Sigmoid colon (tissue), 7 donors: ENCODE measurements at places on chromosomes 6 and 20. TPM values are rescaled to one million over a fixed set of nuclear protein-coding genes. Genes with fewer than 3 reads are reported as not detected.

The GABRR2 gene
- total RNA-seq: 0.36 TPM

The PLA2G7 gene
- total RNA-seq: 1.1 TPM

The SLC17A4 gene
- not detected for total RNA-seq

The PSORS1C1 gene
- total RNA-seq: 0.71 TPM

The HAO1 gene
- total RNA-seq: not detected

The VWA7 gene
- not detected for total RNA-seq

DNA sequence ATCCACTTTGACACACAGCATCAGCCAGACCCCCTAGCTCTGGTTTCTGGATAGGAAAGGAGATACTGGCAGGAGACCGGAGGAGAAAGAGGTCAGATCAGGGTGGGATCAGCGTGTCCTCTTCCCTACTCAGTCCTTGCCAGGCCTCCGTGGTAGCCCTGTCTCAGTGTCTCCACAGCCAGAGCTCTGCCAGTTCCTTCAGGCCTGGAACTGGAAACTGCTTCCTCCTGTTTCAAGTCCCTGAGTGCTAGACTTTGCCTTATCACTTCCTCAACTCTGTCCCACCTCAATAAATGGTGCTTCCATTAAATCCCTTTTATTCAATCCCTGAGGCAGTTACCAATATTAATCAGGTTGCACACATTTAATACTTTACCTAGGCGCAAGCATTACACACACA, 96.8 kb upstream of the LY86 start:
- H3K36me3 ChIP-seq: no peaks in the 10 kb centered on the region
- no peaks in the 10 kb centered on the region for H3K27me3 ChIP-seq
- no peaks in the 10 kb centered on the region for H3K4me1 ChIP-seq
- DNase-seq: no peak
- H3K4me3 ChIP-seq: no peak overlapping the region

GRCh38 chr6:113065611-113066010, 718.5 kb downstream of the RFPL4B start:
- H3K4me3 ChIP-seq: no peak overlapping the region
- no peaks in the 10 kb centered on the region for H3K36me3 ChIP-seq
- H3K27me3 ChIP-seq: no peaks in the 10 kb centered on the region
- H3K4me1 ChIP-seq: no peaks in the 10 kb centered on the region
- no peak for DNase-seq
- peak overlapping the region; percentile 3 for H3K27ac ChIP-seq

- no peaks in the 10 kb centered on the region for H3K27me3 ChIP-seq
- peaks cover 18% of the 10 kb centered on the region for H3K4me1 ChIP-seq
- peak overlapping the region; percentile 57 for H3K27ac ChIP-seq
- no peak overlapping the region for H3K4me3 ChIP-seq
- no peaks in the 10 kb centered on the region for H3K36me3 ChIP-seq
- DNase-seq: no peak
Observed at GRCh38 chr20:8082025-8082424, 50.0 kb upstream of the PLCB1 start.

- no peaks in the 10 kb centered on the region for H3K4me1 ChIP-seq
- no peaks in the 10 kb centered on the region for H3K27me3 ChIP-seq
- H3K27ac ChIP-seq: no peak overlapping the region
Observed at GRCh38 chr20:43243672-43244269, 54.1 kb upstream of the PTPRT start.

DNA sequence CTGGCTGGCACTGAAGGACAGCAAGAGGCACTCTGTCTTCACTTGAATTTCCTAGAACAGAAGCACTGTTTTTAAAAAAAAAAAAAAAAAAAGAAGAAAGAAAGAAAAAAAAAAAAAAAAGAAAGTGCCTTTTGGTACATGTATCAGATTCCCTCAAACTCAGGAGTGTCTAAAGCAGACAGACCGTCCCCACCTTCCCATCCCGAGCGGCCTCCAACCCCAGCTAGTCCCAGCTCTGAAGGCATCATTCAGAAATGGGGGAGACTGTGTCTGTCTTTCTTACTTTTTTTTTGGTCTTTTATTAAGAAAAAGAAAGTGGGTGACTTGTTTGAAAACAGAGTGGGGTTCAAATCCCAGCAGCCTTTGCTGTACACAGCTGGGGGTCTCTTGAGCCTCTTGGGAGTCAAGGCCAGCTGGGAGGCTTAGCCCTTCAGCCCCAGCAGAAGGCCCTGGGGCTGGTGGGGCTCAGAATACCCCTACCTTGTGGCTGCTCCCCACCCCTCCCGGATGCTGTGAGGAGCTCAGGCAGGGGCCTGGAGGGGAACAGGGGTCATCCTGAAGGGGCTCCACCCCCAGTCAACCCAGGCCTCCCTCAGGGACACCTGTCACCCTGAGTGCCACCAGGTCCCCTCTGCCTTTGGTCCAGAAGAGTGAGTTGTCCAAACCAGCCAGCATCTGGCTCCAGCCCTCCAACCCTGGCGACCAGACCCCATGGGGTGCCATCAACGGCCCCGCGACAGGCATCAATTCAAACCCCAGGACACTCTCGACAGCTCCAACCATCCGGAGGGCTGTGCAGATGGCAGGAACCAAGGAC, 128.3 kb downstream of the TAF4 start:
- H3K27me3 ChIP-seq: peaks cover 12% of the 10 kb centered on the region
- no peaks in the 10 kb centered on the region for H3K36me3 ChIP-seq
- H3K4me3 ChIP-seq: no peak overlapping the region
- no peaks in the 10 kb centered on the region for H3K4me1 ChIP-seq
- H3K27ac ChIP-seq: no peak overlapping the region
- DNase-seq: peak; percentile 27

- no peaks in the 10 kb centered on the region for H3K27me3 ChIP-seq
- H3K4me1 ChIP-seq: peaks cover 8% of the 10 kb centered on the region
- H3K4me3 ChIP-seq: no peak overlapping the region
- no peak for DNase-seq
- peaks cover 46% of the 10 kb centered on the region for H3K36me3 ChIP-seq
Observed at GRCh38 chr20:37394543-37395409, 48.8 kb downstream of the SRC start.

GRCh38 chr6:168943231-168943905, 310.3 kb downstream of the THBS2 start:
- DNase-seq: no peak
- no peak overlapping the region for H3K27ac ChIP-seq
- no peaks in the 10 kb centered on the region for H3K36me3 ChIP-seq
- H3K27me3 ChIP-seq: no peaks in the 10 kb centered on the region

DNA sequence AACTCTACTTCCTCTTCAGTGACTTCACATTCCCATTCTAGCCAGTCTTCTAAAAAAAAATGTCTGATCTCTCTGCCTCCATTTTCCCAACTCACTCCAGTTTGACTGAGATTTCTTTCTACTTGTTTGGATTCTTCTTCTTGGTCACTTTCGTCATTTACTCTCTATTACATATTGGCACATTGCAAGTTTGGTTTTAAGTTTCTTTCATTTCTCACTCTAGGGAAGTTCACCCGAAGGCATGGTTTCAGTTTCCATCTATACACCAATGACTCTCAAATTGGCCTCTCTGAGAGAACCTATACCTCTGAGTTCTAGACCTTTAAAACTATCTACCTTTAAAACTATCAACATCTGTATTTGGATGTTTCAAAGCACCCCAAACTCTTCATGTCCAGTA, 51.3 kb downstream of the CD109 start:
- H3K4me1 ChIP-seq: peaks cover 58% of the 10 kb centered on the region
- H3K27me3 ChIP-seq: no peaks in the 10 kb centered on the region
- DNase-seq: no peak
- H3K27ac ChIP-seq: no peak overlapping the region
- no peak overlapping the region for H3K4me3 ChIP-seq
- H3K36me3 ChIP-seq: no peaks in the 10 kb centered on the region

DNA sequence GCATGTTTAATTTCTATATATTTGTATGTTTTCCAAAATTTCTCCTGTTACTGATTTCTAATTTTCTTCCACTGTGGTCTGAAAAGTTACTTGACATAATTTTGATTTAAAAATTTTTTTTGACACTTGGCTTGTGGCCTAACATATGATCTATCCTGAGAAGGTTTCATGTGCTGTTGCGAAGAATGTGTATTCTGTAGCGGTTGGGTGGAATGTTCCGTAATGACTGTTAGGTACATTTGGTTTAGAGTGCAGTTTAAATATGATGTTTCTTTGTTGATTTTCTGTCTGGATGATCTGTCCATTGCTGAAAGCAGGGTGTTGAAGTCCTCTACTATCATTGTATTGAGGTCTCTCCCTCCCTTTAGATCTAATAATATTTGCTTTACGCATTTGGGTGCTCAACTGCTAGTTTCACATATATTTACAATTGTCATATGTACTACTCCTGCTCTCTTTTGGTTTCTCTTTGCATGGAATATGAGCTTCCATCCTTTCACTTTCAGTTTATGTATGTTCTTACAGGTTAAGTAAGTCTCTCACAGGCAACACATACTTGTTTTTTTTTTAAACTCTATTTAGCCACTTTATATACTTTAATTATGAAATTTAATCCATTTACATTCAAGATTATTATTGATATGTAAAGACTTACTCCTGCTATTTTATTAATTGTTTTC, 19.5 kb upstream of the EDN1 start:
- H3K4me1 ChIP-seq: no peaks in the 10 kb centered on the region
- DNase-seq: no peak
- no peaks in the 10 kb centered on the region for H3K36me3 ChIP-seq

GRCh38 chr6:123168466-123168865, 172.4 kb downstream of the CLVS2 start:
- DNase-seq: no peak
- H3K36me3 ChIP-seq: no peaks in the 10 kb centered on the region
- no peak overlapping the region for H3K4me3 ChIP-seq
- no peaks in the 10 kb centered on the region for H3K27me3 ChIP-seq
- no peak overlapping the region for H3K27ac ChIP-seq

DNA sequence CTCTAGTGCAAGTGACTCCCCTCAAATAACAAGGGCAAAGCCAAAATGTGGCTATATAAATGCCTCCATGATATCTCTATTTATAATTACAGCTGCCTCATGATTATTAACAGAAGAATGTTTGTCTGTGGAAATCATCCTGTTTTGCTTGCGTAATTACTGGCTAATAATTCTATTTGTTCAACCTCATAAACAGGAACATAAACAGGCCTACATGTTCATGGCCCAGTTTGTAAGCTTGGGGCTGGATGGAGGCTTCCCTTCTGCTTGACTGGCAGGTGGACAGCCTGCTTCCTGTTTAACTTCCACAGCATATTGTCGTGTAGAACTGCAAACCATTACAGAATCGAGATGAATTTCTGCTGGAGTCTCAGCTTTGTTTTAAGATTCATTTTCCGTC, 766.0 kb upstream of the MAP3K7 start:
- H3K36me3 ChIP-seq: no peaks in the 10 kb centered on the region
- no peak for DNase-seq
- H3K4me3 ChIP-seq: no peak overlapping the region
- no peaks in the 10 kb centered on the region for H3K4me1 ChIP-seq
- H3K27ac ChIP-seq: no peak overlapping the region
- H3K27me3 ChIP-seq: no peaks in the 10 kb centered on the region

DNA sequence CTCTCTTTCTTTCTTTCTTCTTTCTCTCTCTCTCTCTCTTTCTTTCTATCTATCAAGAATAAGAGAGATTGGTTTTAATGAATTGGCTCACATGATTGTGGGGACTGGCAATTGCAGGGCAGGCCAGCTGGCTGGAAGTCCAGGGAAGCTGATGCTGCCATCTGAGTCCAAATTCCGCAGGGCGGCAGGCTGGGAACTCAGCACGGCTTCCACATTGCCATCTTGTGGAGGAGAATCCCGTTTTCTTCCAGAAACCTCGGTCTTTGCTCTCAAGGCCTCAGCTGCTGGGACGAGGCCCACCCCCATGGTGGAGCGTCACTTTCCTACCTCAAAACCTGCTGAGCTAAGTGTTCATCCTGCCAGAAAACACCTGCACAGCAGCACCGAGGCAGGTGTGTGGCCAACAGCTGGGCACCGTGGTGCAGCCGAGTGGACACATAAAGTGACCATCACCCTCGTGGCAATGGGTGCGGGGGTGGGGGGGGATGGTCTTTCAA, 58.8 kb upstream of the SLCO4A1 start:
- H3K4me1 ChIP-seq: no peaks in the 10 kb centered on the region
- peak; percentile 78 for DNase-seq
- H3K27ac ChIP-seq: no peak overlapping the region
- no peak overlapping the region for H3K4me3 ChIP-seq
- peaks cover 7% of the 10 kb centered on the region for H3K27me3 ChIP-seq
- H3K36me3 ChIP-seq: no peaks in the 10 kb centered on the region

- no peaks in the 10 kb centered on the region for H3K27me3 ChIP-seq
- H3K36me3 ChIP-seq: no peaks in the 10 kb centered on the region
- no peak overlapping the region for H3K4me3 ChIP-seq
- DNase-seq: no peak
- H3K27ac ChIP-seq: peak overlapping the region; percentile 22
Observed at GRCh38 chr6:22082218-22082617, 214.6 kb downstream of the PRL start.

- no peak overlapping the region for H3K4me3 ChIP-seq
- peak; percentile 44 for DNase-seq
- no peaks in the 10 kb centered on the region for H3K36me3 ChIP-seq
Observed at GRCh38 chr20:32479012-32479411, 106.1 kb downstream of the NOL4L start.

DNA sequence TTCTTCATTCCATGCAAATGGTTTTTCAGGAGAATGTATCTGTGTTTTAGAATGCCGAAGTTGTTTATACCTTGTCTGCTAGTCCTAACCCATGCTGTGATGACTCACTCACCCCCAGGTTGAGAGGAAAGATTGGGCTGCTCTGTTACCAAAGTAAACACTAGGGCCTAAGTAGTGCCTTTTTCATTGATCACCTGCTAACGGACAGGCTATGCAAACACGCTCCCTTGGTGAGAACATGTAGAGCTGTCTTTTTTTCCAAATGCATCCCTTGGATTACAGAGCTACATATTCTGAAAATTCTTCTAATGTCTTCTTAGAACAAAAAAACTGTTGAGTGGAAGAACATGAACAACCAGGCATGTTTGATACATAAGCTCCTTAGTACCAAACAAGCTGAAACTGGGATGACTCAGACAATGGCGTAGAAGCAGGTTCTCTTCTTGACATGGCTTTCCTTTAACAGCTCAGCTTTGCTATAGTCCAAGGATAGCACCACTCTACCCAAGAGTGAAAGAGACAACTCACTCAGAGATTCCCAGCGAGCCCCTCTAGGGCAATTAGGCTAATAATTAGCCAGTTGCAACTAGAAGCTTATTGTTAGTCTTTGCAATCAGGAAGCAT, 20.5 kb downstream of the PERP start:
- H3K4me1 ChIP-seq: peaks cover 13% of the 10 kb centered on the region
- H3K27me3 ChIP-seq: no peaks in the 10 kb centered on the region
- DNase-seq: no peak
- no peak overlapping the region for H3K27ac ChIP-seq
